NCI-H187 treated with DMSO at 0.1 percent for 48 hours (cell line): ENCODE measurements at places on chromosomes 3 and 15.

DNA sequence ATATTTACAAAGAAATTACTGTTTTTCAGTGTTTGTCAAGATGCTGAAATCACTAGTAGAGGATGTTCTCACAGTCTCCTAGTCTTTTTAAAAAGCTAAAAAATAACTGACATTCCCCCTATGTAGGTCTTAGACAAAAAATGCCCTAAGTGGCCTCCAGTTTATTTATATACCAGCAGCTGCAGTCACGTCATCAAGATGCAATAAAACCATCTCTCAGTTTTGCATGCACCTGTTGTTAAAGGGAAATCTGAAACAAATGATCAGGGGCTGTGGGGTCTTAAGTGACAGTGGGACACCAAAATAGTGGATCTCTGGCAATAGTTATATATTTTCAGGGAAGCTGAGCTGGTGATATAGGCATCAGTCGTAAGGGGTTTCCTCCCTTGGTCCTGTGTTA lies 146.5 kb upstream of the ARPP21 start:
- no peak for DNase-seq

- DNase-seq = no peak
Observed at GRCh38 chr3:12884186-12884680, 42.9 kb upstream of the RPL32 start.

DNA sequence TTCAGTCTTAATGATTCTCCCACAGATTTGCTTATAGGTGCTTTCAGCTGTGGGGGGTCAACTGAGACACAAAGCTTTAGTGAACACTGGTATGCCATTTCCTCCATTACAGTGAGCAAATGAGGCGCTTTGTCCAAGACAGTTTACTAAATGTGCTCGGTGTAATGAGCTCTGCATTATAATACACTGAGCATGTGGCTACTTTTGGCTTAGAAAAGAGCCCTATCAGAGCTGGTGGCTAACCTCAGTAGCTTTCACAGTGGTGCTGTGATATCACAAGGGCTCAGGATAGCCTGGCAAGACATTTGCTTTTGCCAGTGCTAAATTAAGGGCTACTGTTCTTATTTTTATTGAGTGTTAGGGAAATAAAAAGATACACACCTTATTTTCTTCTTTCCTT lies 749.7 kb upstream of the ARPP21 start:
- no peak for DNase-seq

DNA sequence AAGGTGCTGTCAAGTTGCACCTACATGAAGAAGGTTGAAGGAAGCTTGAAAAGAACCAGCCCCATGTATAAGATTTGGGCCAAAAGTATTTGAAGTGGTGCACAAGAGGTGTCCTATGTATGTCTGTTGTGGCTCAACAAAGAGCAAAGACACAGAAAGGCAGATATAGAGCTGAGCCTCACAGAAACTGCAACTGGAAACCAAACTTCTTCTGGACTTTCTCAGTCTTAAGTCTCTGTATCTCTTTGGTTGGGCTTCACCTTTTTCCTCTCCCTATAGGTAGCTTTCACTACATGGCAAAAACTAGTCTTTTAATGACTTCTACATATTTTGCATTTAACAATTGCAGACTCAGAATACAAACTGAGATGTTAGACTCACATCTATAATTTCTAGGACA lies 8.8 kb upstream of the CMC1 start:
- no peak for DNase-seq

- no peak for DNase-seq
Observed at GRCh38 chr15:44018151-44018550, 176.9 kb downstream of the FRMD5 start.

GRCh38 chr3:55085231-55085630 lies 157.4 kb upstream of the LRTM1 start:
- DNase-seq = no peak

- DNase-seq = no peak
Observed at GRCh38 chr15:35117543-35118265, 32.6 kb upstream of the NANOGP8 start.

GRCh38 chr15:77543159-77543882 lies 89.4 kb downstream of the LINGO1 start:
- no peak for DNase-seq

GRCh38 chr3:22704571-22705354 lies 498.4 kb upstream of the UBE2E2 start:
- DNase-seq = no peak

GRCh38 chr15:80674245-80674614 lies 20.9 kb upstream of the ABHD17C start:
- DNase-seq = no peak
